ENCODE measurements at places on chromosomes 6 and 20.

- no peak for DNase-seq
Observed at GRCh38 chr20:55322745-55323144, 682.6 kb downstream of the CBLN4 start.

GRCh38 chr6:122565708-122566107, 44.5 kb upstream of the PKIB start:
- DNase-seq, result no peak

- peak; percentile 28 for DNase-seq
Observed at GRCh38 chr20:40880063-40880728, 148.4 kb upstream of the TOP1 start.

GRCh38 chr6:97304701-97305100, 21.7 kb upstream of the MMS22L start:
- DNase-seq, result no peak

DNA sequence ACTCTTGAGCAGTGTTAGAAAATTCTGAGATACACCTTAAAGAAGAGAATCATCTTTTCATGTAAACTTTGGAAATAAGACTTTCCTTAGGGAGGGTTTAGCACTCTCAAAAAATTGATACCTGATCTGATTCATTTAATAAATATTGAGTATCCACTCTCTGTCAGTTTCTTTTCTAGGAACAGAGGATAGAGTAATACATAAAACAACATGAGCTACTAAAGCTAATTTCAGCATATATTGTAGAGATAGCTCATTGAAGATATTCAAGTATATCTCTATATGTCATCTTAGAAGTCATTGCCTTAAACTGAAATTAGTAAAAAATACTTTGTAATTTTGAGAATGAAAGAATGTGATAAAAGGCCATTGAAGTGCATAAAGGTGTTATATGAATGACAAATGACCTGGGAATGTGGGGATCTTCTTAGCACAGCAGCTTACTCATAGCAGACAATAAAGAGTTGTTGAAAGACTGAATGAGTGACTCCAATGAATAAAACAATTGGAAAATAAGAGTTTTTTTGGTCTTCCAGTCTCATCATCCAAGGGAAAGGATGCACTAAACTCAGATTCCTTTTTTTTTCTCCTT, 29.2 kb downstream of the RHAG start:
- DNase-seq, result no peak

- peak; percentile 76 for DNase-seq
Observed at GRCh38 chr6:116363759-116364158, 7.0 kb upstream of the DSE start.

GRCh38 chr6:11370191-11371018, 137.9 kb upstream of the NEDD9 start:
- DNase-seq, result no peak

DNA sequence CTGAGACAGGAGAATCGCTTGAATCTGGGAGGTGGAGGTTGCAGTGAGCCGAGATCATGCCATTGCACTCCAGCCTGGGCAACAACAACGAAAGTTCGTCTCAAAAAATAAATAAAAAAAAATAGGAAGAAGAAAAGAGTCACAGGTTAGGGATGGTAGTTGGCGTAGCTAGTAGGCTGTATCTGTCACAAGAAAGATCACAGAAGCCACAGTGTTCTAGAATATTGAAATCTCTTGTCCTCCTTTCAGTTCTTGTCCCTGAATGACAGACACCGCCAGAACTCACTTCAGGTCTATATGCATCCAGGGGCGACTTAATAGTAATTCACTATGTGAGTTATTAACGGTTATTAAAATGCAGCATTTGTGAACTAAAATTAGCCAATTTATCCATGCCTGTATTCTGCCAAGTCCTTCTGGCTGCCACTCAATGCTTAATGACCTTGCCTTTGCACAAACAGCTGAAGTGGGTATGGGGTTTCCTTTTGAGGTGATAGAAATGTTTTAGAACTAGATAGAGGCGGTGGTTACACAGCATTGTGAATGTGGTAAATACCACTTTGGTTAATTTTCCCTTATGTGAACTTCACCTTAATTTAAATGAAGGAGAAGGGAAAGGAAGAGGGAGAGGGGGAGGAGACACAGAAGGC, 41.3 kb upstream of the ZMYND8 start:
- DNase-seq, result no peak

DNA sequence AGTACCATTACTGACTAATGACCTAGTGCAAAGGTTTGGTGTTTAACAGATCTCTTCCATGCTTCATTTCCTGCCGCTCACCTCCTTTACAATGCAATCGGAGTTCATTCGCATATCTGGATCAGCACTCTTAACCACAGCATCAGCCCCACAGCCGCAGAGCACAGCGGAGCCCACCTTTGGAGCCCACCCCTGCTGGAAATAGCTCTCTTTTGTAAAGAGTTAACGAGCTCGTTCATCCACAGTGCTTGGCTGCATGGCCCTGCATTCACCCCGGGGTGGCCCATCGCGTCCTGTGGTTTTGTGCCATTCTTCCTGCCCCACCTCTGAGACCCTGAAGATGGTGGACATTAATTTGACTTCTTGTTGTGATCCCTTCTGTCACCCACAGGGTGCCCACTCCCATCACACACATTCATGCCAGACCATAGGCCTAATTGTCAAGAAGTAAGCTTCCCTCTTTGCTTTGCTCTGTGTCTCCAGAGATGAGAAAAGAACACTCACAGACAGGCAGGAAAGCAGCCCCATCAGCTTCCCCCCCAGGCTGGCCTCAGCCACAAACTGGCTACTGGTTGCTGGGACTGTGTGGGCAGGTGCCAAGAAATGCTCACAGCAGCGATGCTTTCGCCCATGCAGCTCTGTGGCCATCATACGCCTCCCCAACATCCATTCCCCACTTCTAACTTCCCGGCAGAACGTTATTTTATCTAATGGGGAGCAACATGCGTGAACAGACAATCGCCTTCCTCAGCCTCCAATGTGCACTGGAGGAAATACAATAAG, 167.0 kb downstream of the LRFN2 start:
- DNase-seq, result no peak

GRCh38 chr6:75202676-75203131, 3.1 kb downstream of the COL12A1 start:
- DNase-seq, result no peak

- no peak for DNase-seq
Observed at GRCh38 chr6:37068356-37069270, 63.2 kb downstream of the FGD2 start.

- DNase-seq, result no peak
Observed at GRCh38 chr6:117906958-117907600, at the start of gene SLC35F1. Gene SLC35F1 (plus strand): TSS chr6:117907264.

- peak; percentile 38 for DNase-seq
Observed at GRCh38 chr6:157440171-157440570, 59.2 kb downstream of the ZDHHC14 start.

DNA sequence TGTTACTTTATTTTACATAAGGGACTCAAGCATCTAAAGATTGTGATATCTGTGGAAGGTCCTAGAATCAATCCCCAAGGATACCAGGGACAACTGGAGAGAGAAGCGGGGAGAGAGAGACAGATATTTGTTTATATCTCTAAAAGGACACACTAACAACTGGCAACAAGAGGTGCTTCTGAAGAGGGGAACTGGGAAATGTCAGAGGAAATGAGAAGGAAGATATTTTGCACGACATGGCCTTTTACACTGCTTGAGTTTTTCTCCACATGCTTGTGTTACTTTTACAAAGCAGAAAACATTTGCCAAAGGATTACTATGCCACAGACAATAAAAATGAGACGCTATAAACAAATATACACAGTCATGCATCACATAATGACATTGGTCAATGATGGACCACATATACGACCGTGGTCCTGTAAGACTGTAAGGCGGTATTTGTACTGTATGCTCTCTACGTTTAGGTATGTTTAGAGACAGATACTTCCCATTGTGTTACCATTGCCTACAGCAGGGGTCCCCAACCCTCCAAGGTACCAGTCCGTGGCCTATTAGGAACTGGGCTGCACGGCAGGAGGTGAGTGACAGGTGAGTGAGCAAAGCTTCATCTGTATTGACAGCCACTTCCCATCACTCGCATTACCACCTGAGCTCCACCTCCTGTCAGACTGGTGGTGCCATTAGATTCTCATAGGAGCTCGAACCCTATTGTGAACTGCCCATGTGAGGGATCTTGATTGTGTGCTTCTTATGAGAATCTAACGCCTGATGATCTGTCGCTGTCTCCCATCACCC, 64.6 kb upstream of the PTPN1 start:
- no peak for DNase-seq

GRCh38 chr6:137910424-137910834, 43.4 kb downstream of the TNFAIP3 start:
- peak; percentile 74 for DNase-seq

DNA sequence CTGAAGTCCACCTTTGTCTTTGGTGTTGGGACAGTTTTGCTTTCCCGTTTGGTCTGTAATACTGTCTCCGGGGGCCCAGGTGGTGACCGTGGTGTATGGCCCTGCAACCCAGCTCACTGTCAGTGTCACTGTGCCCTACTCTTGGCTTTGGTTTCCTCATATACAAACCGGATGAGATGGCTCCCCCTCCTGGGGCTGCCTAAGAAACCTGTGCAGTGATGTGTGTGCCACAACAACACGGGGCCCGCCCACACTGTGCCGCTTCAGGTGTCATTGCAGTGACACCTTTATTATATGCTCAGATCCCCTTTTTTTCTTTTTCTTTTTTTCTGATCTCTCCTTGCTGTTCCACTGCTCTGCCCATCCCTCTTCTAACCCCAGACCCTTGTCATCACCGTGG, 73.9 kb downstream of the RAMACL start:
- DNase-seq, result no peak

DNA sequence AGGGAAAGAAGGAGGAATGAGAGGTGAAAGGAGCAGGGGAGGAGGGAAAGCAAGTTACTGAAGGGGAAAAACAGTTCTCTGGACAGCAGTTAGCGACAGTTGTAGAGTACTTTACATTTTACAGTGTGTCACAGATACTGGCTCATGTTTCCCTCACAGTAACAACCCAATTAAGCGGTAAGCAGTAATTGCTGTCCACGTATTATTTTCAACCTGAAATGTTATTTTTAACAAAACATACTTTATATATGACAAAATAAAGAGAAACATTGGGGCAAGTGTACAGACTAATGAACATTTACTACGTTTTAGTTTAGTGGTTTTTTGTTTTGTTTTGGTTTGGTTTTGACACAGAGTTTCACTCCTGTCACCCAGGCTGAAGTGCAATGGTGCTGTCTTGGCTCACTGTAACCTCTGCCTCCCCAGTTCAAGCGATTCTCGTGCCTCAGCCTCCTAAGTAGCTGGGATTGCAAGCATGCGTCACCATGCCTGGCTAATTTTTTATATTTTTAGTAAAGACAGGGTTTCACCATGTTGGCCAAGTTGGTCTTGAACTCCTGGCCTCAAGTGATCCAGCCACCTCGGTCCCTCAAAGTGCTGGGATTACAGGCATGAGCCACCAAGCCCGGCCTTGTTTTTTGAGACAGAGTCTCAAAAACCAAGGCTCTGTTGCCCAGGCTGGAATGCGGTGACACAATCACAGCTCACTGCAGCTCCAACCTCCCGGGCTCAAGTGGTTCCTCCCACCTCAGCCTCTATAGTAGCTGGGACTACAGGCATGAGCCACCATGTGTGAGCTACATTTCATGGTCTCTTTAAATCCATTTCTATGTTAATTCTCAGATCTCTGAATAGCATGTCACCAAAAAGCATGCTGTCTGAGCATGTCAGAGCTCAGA, 22.6 kb upstream of the BTN3A2 start:
- DNase-seq, result no peak

DNA sequence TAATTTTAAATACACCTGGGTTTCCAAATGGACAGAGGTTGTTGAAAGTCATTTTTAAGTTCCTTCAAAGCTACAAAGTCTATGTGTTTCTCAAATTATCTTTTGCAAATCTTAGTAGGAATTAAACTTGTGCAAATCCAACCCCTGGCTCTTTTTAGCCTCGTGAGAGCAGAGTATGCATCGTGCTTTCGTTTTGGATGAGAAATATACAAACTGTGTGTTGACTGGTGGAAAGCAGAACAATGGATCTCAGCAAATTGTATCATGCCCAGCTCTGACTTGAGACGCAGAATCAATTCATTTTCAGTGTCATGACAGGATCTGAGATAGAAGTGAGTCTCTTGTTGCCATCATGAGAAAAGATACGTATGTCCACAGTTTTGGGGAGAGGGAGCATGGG, 542.4 kb upstream of the FLRT3 start:
- no peak for DNase-seq

DNA sequence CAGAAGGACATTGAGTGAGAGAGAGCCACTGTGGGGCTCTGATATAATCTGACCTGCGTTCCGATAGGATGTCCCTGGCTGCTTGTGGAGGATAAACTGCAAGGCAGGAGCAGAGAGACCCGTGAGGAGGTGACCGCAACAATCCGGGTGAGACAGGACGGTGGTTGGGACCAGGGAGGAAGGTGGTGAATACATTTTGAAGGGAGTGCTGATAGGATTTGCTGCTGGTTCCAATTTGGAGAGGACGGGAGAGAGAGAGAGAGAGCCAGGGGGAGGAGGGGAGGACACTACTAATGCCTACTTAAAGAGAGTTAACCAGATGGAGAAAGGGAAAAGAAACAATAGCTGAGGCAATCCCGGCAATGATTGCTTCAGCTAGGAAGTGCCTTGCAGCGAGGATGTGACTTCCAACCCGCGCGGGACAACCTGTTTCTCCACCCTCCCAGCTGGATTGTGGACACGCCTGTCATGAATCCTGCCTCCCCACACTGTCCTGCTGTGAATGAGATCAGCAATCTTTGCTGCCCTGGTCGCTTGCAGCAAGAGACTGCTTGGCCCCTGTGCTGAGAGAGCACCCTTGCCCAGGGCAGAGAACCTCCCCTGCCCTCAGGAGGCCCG, 199.0 kb upstream of the KCNG1 start:
- DNase-seq, result peak; percentile 62

DNA sequence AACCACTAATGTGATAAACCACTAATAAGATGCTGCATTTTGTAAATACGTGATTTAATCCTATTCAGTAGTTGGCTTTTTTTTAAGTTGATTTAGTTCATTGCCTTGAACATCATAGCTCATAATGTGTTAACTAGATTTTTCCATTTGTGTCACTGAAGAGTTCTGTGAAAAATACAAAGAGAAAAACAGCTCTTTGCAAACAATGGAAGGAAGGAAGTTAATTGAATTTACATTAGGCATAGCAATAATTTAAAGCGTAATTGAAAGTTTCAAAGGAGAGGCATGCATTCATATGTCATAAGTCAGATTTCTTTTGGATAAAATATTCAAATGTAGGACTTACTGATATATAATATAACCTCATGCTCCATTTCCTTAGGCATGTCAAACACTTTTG, 102.3 kb downstream of the TBC1D7 start:
- DNase-seq, result no peak

- no peak for DNase-seq
Observed at GRCh38 chr20:63767886-63768285, 28.3 kb downstream of the SLC2A4RG start.
